ENCODE measurements at places on chromosomes 2 and 18.

DNA sequence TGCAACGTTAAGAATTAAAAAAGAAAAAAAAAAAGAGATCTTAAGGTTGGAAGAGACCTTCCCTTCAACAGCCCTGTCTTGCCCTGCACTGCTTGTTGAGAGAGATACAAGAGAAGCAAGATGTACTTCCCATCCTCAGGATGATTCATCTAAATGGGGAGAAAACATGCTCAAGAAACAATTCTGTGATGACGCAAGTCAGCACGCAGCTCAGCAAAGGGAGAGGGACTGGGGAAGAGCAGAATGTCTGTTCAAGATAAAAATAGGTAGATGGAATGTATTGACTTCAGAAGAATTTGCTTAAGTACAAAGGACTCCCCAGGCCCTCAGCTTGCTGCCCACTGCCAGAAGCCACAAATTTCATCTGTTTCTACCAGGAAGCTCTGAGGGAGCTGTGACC, 198.2 kb upstream of the SPRED2 start:
- DNase-seq: peak; percentile 20

- no peak for DNase-seq
Measured at GRCh38 chr2:54995553-54995952, 54.7 kb downstream of the RTN4 start.

DNA sequence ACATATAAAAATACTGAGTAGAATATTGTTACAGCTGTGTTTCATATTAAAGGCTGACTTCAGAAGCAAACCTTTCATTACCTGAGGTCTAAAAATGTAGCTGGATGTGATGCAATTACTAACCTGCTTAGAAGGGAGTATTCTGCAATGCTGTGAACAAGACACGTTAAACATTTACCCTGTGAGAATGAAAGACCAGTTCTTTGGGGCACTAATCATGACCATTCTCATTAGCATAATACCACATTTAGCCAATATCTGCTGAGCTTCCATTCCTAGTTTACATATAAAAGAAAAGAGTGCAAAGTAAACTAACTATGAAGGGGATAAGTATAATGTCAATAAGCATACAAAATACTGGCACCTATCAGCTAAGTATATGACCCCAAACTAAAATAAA, 784.0 kb upstream of the KLHL29 start:
- DNase-seq: no peak

DNA sequence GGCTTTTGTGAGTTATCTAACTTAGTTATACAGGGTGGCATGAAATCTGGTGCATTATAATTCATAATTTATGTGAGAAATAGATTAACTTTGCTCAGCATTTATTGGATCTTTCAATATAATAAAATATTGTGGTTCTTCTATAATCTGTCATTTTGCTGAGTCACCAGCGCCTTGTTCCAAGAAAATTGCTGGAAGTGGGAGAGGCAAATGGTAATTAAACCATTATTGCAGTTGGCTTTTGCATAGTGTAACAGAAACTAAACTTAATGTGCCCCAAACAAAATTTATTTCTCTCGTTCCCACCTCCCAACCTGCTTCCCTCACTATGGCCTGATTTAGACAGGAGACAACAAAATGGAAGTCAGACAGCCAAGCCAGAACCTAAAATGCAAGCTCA, 146.3 kb downstream of the GALR1 start:
- DNase-seq: no peak

DNA sequence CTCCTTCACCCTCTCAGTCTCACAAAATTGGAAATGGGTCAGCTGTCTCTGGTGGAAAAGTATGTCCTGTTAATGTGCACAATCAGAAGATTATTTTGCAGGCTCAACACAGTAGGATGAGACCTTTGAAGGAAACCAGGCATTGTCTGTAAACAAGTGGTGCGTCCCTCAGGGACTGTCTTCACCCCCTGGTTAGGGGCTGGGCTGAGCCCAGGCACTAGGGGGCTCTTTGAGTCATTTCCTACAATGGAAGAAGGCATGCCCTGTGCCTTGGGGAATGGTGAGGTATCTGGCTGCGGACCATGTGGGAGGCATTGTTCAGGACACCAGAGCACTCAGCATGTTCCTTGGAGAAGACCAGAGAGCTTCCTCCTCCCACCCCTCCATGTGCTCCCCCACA, 26.8 kb downstream of the PKDCC start:
- DNase-seq: peak; percentile 35

- DNase-seq: no peak
Measured at GRCh38 chr2:142693171-142693950, 184.1 kb upstream of the KYNU start.

GRCh38 chr2:241739651-241740050, 5.2 kb downstream of the D2HGDH start:
- DNase-seq: peak; percentile 21

- DNase-seq: no peak
Measured at GRCh38 chr2:48459921-48460320, 70.0 kb upstream of the STON1 start.

DNA sequence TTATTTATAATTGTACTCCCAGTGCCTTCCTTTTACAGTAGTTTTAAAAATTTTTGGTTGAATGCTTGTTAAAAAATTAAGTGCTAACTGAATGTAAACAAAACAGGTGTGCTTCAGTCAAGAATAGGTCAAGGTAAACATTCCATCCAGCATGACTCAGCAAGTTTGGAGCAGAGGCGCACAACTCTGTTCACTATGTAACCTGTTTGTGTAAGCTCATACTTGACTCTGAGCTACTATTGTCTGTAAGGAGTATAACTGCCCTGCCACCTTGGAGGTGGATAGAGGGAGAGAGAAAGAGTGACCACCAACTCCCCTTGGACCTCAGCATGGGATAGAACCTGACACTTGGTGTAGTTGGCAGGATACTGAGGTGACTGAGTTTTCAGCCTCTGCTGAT, 207.4 kb upstream of the SYT4 start:
- DNase-seq: no peak
